ENCODE measurements at places on chromosomes 5 and 9.

GRCh38 chr9:89774858-89775370 lies 170.1 kb downstream of the GADD45G start:
- DNase-seq: no peak

DNA sequence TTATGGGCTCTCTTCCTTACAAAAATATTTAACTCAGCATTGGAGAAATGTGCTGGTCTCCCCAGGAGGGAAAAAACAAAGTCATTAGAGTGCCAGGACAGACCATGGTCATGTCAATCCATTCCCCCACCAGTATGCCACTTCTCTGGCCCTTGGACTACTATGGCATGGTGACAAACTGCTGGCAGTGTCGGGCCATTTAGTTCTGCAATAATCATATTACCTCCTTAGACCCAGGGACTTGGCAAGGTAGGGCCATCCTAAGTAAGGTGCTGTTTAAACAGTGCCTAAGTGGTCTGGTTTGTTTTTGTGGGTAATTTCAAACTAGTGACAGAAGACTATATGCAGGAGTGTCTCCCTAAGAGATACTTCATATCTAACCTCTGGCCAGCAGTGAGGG lies 177.8 kb upstream of the STK32A start:
- no peak for DNase-seq

DNA sequence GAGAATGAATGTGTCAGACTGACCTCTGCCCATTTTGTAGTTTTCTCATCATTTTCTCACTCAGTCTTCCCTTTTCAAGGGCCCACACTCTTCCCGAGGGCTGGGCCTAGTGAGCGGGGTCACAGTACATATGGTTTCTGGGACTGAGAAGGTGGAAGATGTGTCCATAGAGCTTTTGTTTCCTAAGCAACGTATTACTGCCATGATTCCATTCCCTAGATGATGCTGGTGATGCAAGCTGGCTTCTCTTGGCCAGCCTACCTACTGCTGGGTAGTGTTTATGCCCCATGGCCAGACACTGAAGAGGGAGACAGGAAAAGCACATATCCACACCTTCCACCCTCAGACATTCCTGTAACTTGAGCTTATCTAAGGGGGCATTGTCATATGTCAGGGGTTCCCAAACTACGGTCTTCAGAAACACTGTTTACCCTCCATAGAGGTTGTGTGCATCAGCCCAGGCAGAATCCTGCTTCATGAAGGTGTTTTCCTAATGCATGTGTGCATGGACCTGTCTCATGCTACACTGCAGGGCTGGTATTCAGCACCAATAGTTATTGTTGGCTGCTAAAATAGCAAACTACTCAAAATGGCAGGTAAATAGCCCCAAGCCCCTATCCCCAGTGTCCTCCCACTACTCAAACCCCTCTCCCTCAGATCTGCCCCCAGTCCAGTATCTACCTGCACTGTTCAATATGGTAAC lies 9.5 kb downstream of the IRF1 start:
- DNase-seq: no peak

GRCh38 chr9:92055624-92056023 lies 59.6 kb downstream of the SPTLC1 start:
- no peak for DNase-seq

- no peak for DNase-seq
Measured at GRCh38 chr5:1751864-1752822, 47.5 kb downstream of the MRPL36 start.

DNA sequence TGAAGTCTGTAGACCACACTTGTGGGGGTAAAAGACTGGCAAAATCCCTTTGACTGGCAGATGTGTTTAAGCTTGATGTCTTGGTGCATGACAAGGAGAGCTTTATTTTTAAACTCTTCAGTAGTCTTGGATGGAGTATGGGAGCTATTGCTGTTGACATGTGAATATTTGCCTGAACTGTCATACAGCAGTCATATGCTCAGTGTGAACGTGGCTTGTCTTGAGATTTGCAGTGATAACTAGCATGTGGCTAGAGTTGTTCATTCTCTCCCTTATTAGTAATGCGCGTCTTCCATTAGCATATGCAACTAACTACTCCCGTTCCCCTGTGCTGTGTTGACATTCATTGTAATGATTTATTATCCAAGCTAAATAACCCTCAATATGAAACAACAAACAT lies 523.6 kb upstream of the WWC1 start:
- no peak for DNase-seq
